ENCODE measurements at places on chromosomes 16 and 17. TPM values are rescaled to one million over a fixed set of nuclear protein-coding genes. Genes with fewer than 3 reads are reported as not detected.

Gene TCAP
- 1.9 TPM for polyA plus RNA-seq

Gene CACNG3
- polyA plus RNA-seq = 0.03 TPM

Gene DVL2
- 62.4 TPM for polyA plus RNA-seq

- DNase-seq = no peak
These were observed 16.7 kb downstream of the ZBTB4 start for GRCh38 chr17:7462474-7463371.

DNA sequence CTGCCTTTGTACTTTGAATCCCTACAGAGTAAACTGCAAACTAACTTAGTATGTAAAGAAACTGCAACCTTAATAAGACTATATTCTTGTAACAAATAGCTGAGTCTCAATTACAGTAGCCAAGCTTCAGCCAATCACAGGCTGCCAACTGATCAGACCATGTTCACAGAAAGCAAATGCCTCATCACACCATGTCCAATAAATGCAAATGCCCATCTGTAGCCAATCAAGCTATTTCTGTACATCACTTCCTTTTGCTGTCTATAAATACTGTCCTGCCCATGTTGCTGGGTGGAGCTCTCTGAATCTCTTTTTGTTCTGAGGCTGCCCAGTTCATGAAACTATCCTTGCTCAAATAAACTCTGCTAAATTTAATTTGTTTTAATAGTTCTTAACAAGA is 531.7 kb upstream of the TOM1L1 start:
- DNase-seq = no peak

- no peak for DNase-seq
These were observed 314.2 kb downstream of the CPPED1 start for GRCh38 chr16:12489357-12489990.

GRCh38 chr17:71202449-71202848 is 918.4 kb upstream of the SOX9 start:
- no peak for DNase-seq

DNA sequence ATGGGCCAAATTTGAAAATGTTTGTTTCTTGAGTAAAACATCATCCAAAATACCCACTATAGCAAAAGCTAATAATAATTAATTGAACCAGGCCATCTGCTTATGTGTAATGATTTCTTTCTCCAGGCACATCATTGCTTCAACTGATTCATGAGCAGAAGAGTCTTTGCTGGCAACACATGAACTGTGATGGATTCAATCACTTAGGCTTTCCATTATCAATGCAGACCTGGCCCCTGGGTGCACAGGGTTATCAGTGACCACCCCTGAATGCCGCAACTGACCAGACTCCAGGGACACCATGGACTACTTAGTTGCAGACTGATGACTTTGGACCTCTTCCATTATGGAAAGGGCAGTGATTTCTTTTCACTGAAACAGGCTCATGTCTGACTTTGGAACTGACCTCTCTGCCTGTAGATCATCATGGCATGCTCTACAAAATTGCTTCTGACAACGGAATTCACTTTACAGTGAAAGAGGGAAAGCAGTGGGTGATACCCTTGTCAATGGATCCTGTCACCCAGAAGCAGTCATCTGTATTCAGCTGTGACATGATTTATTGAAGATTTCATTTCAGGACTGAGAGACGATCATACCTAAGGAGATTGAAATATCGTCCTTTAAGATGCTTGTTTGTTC is 448.8 kb downstream of the SLC39A11 start:
- no peak for DNase-seq

All from renal pelvis (tissue), 12 donors.